ENCODE measurements at places on chromosomes 1 and 21. TPM values are rescaled to one million over a fixed set of nuclear protein-coding genes. Genes with fewer than 3 reads are reported as not detected.

DNA sequence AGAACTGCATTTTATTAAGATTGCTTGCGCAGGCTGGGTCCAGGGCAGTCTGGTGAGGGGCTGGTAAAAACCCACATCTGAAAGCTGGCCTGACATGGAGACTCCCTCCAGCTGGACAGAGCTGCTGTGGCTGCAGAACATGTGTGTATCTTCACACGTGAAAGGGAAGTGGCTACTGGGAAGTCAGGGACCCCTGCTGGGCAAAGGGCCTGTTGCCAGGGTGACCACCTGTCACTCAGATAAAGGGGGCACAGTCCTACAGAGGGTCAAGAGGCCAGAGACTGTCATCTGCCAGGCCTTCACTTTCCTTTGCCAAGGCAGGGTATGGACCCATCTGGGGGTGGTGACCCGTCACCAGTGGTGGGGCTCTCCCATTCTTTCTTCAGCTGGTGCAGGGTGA, 17.5 kb downstream of the NKAIN1 start:
- no peak for DNase-seq

GRCh38 chr1:94180650-94181049, 56.7 kb downstream of the ARHGAP29 start:
- DNase-seq = no peak

DNA sequence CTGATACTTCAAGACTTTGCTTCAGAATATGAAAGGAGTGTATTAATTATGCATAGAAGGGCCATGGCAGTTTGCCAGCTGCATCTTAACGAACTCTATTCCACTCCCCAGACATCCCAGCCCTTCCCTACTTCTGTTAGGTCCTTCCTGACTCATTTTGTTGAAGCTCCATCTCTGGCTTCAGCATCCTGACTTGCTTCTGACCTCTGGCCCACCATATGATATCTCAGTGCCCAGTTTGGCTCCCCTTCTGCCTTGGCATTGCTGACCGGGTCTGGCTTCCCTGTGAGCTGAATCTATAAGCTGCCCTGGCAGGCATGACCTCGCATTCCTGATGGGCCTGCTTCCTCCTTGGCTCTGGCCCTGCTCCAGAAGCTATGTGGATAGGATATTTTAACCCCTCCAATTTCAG, 27.6 kb upstream of the ARHGAP29 start:
- no peak for DNase-seq

- DNase-seq = no peak
Measured at GRCh38 chr1:172699111-172699510, 40.2 kb downstream of the FASLG start.

HEYL gene
- polyA plus RNA-seq = 4.7 TPM

Measured in small intestine (tissue), 16 donors.